ENCODE measurements at places on chromosomes 13 and 19.

- no peak overlapping the region for H3K27ac ChIP-seq
- H3K4me3 ChIP-seq, result no peak overlapping the region
- no peaks in the 10 kb centered on the region for H3K36me3 ChIP-seq
Measured at GRCh38 chr19:6723738-6724137, 3.3 kb upstream of the C3 start.

GRCh38 chr19:33557196-33557595, 35.6 kb upstream of the PEPD start:
- no peak for DNase-seq
- H3K4me1 ChIP-seq, result no peaks in the 10 kb centered on the region
- H3K27me3 ChIP-seq, result peaks cover 9% of the 10 kb centered on the region
- no peak overlapping the region for H3K4me3 ChIP-seq

DNA sequence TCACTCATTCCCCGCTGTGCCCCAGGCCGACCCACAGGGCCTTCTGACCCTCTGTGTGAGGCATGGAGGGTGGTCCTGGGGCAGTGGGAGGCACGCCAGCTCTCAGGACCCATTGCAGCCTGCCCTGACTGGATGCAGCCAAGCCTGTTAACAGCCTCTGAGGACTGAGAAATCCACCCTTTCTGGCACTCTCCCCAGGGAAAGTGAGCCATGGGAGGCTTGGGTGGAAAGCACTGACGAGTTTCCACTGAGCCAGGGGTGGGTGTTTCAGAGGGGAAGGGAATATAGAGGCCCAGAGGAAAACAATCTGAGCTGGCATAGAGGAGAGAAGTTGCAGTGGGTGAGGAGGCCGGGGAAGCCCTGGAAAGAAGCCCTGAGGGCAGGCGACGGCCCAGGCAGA, 30.6 kb upstream of the SLC7A10 start:
- no peak overlapping the region for H3K4me3 ChIP-seq
- no peaks in the 10 kb centered on the region for H3K36me3 ChIP-seq
- peaks cover 21% of the 10 kb centered on the region for H3K27me3 ChIP-seq

DNA sequence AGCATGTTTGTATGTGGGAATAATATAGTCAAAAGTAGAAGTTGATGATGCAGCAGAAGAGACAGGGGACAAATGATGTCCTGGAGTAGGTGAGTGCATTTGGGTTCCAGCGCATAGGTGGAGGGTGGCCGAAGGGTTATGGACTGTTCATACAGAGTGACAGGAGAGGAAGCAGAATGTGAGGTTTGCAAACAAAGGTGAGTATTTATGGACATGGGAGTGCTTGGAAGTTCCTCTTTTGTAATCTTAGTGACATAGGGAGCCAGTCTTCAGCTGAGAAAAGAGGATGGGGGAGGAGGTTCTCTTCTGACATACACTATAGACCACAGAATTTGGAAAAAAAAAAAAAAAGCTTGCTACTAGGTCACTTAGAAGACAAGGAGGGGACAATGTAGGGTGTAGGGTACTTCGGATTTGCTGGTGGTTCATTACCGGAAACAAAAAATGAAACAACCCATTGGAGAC, 331.6 kb downstream of the DLEU7 start:
- H3K36me3 ChIP-seq, result no peaks in the 10 kb centered on the region
- DNase-seq, result no peak
- H3K4me1 ChIP-seq, result no peaks in the 10 kb centered on the region
- no peak overlapping the region for H3K4me3 ChIP-seq
- H3K27me3 ChIP-seq, result no peaks in the 10 kb centered on the region
- no peak overlapping the region for H3K27ac ChIP-seq
